ENCODE measurements at places on chromosomes 13 and 19.

GRCh38 chr13:58018020-58018419 is 386.5 kb downstream of the PCDH17 start:
- no peak for DNase-seq

DNA sequence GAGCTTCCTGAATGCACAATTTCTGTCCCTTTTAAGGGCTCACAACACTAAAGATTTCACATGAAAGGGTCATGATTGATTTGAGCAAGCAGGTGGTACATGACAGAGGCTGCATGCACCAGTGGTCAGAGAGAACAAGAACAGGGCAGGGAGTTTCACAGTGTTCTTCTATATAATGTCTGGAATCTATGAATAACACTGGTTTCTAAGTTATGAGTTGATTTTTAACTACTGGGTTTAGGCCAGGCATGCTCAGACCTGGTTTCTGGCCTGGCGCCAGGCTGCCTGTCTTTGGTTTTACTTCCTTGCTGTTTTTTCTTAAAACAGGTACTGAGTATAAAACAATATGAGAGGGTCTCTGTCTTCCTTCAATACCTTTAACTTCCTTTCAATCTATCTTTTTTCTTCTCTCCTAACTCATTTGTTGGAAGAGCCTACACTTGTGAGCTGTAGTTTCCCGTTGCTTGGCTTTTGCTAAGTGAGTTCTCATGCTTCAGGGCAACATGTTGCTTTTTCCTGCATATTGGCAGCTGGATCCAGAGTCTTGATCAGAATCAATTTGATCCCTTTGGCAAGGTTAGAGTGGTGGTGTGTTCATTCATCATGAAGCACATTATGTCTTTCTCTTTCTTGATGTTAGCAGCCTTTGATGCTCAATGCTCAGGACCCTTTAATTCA is 38.5 kb upstream of the FGF14 start:
- DNase-seq: peak; percentile 72

DNA sequence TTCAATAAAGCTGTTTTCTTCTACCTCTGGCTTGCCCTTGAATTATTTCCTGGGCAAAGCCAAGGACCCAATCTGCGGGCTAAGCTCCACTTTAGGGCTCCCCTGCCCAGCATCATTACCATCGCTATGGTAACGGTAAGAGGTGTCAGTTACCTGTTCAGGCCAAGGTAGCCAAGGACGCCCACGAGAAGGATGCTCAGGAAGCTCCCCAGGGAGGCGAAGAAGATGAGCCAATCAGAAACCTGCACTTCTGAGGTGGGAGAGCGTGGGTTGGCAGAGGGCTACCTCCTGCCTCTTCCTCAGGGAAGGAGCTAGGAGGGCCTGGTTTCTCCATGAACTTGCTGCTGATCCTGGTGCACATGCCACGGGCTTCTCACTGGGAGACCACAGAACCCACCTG is 24.7 kb downstream of the IL12RB1 start:
- DNase-seq: no peak

DNA sequence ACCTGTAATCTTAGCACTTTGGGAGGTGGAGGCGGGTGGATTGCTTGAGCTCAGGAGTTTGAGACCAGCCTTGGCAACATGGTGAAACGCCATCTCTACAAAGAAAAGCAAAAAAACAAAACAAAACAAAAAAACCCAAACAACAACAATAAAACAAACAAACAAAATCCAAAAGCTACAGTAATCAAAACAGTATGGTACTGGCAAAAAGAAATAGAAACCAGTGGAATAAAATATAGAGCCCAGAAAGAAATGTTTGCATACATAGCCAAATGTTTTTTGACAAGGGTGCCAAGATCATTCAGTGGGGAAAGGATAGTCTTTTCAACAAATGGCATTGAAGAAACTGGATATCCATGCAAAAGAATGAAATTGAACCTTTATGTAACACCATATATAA is 11.5 kb downstream of the CEACAM1 start:
- no peak for DNase-seq

DNA sequence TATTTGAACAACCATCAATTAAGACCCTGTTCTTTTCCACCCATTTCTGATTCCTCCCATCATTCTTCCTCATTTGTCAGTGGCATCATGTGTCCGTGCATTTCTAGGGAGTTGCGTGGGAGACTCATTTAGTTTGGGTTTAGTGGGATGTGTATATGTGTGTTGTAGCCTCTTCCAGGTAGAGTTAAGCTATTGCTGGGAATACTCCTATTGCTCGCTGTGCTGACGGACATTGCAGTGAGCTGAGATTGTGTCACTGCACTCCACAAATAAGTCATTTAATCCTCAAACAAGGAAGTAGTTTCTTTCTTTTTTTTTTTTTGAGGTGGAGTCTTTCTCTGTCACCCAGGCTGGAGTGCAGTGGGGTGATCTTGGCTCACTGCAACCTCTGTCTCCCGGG is 42.2 kb upstream of the RCBTB2 start:
- no peak for DNase-seq

DNA sequence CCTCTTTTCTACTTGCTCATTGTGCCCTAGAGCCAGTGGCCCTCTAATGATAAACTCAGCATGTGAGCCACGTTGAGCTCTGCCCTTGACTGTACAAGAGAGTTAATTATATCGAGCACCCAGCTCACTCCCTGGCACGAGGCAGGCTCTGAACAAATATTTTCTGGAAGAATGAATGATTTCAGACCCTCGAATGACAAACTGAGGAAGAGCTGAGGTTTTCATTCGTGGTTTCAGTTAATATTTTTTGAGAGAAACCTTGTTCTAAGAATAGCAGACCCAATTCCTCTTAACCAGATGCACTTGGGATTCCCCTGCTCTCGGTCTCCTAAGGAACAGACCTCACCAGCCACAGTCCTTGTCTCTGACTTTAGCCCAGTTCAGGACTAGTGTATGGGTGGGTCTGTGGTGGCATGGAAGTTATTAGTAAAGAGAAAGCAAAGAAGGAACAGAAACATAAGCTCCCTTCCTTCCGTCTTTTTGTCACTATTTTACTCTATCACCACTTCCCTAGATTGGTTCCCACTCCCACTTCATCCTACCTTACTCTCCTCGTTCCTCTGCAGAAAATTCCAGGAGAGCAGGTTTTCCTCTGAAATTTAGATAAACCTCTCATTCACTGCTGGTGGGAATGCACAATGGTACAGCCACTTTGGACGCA is 22.1 kb upstream of the WDFY2 start:
- no peak for DNase-seq

DNA sequence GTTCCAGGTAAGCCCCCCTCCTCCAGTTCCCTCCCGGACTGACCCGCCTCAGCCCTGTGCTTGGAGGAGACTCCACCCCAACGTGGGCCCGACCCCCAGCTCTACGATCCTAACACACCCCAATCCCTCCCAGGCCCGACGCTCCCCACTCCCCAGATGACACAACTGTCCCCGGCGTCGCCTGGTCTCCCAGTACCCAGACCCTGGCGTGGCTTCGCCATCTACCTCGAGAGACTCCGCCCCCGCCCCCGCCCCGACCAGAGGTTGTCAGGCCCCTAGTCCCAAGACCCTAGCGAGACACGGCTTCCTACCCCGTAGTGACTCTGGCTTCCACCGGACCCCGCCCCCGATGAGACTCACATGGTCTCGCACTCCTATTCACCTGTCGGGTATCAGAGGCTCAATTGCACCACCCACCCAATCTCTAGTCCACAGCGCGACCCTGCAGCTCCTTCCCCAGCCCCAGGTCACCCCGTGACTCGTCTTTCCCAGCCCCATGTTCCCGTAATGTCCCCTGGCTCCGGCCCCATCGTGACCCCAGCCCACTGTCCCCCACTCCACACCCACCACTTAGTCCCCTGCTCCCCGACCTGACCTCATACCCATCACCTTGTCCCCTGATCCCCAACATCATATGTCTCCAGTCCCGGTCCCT is 2.9 kb downstream of the CD37 start:
- no peak for DNase-seq

All from mammary epithelial cell (primary cell).